ENCODE measurements at places on chromosomes 1 and 21. TPM values are rescaled to one million over a fixed set of nuclear protein-coding genes. Genes with fewer than 3 reads are reported as not detected.

SLC22A15 gene
- total RNA-seq = 3.1 TPM

POGZ gene
- 80.6 TPM for total RNA-seq

C1orf87 gene
- not detected for total RNA-seq

C1orf50 gene
- 5.8 TPM for total RNA-seq

PI4KB gene
- total RNA-seq = 45.1 TPM

GPR25 gene
- total RNA-seq = not detected

IL19 gene
- not detected for total RNA-seq

UHMK1 gene
- total RNA-seq = 75.1 TPM

MSH4 gene
- 1.7 TPM for total RNA-seq

AGTRAP gene
- total RNA-seq = 49.0 TPM

CLDN19 gene
- not detected for total RNA-seq

AGT gene
- total RNA-seq = 0.93 TPM

ITLN2 gene
- total RNA-seq = 0.20 TPM

S100A8 gene
- total RNA-seq = 1.4 TPM

All from HCT116 (cell line).